ENCODE measurements at places on chromosomes 13 and 19. TPM values are rescaled to one million over a fixed set of nuclear protein-coding genes. Genes with fewer than 3 reads are reported as not detected.
A peak's percentile ranks its signal among the peaks of the same experiment; 100 is the strongest.

DNA sequence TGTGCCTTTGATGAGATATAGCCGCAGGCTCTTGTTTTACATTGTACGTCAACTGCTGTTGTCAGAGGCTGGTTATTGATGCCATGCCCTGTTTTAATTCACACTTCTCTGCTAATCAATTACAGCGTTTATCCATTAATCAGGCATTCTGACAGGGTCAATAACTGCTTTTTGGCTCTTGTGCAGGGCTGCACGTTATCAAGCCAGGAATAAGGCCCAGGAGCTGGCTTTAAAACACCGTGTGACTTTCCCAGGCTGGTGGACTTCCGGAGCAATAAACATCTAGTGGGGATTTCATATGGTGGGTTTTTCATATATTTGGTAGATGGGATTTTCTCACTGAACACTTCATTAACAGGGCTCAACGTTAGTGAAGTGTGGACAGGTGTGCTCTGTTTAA, 221.7 kb downstream of the TM9SF2 start:
- H3K36me3 ChIP-seq, result no peaks in the 10 kb centered on the region
- H3K27ac ChIP-seq, result no peak overlapping the region
- no peak overlapping the region for H3K4me3 ChIP-seq
- no peak for DNase-seq
- peaks cover 18% of the 10 kb centered on the region for H3K4me1 ChIP-seq

Gene CCDC169
- 0.48 TPM for total RNA-seq

DNA sequence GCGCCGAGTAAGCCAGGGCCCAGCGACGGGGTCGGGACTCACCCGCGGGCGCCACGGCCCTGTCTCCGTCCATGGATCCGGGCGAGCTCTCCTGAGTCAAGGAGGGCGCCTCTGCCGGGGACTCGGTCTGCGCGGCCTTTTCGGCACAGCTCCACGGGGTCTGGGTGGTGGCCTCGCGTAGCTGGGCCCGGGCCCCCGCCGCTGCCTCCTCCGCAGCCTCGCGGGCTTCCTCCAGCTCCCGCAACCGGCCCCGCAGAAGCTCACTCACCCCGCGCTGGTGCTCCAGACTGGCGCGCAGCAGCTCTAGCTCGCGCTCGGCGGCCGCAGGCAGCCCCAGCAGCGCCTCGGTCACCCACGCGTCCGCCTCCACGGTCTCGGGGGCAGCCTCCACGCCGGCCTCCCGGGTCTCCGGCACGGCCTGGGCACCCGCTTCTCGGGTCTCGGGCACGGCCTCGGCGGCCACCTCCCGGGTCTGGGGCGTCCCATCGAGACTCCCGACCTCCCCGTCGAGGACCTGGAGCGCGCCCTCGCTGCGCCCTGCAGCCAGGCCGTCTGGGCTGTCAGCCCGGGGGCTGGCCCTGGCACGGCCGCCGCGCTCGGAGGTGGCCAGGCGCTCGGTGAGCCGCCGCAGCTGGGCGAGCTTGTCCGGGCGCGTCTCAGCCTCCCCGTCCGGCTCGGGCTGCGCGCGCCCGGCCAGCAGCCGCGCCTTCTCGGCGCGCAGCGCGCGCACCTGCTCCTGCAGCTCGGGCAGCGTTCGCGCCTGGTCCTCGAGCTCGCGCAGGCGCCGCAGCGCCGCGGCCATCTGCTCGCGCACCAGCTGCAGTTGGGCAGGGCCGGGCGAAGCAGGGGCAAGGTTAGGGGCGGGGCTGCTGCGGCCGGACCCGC, 8.4 kb downstream of the KANK3 start:
- no peak overlapping the region for H3K4me3 ChIP-seq
- H3K36me3 ChIP-seq, result no peaks in the 10 kb centered on the region
- H3K4me1 ChIP-seq, result peaks cover 19% of the 10 kb centered on the region
- DNase-seq, result peak; percentile 69
- H3K27ac ChIP-seq, result no peak overlapping the region

DNA sequence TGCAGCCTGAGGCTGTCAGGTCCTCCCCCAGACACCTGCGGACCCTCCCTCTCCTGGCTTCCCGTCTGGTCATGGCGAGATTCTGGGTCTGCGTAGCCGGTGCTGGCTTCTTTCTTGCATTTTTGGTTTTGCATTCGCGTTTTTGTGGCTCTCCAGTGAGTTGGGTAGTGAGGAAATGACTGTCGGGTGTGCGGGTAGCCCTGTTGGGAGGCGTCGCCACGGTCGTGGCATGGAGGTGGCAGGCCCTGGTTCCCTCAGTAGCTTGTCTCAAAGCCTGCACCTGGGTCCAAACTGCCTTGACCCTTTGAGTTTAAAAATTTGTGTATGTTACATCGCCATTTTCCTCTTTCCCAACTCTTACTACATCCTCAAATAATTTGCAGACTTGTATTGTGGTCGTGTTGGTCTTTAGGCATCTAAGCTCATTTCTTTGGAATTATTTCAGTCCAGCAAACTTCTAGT, 344 bp downstream of the NHLRC3 start:
- H3K27ac ChIP-seq, result peak overlapping the region; percentile 96
- no peaks in the 10 kb centered on the region for H3K36me3 ChIP-seq
- H3K27me3 ChIP-seq, result no peaks in the 10 kb centered on the region
- peak; percentile 35 for DNase-seq
- H3K4me3 ChIP-seq, result peak overlapping the region; percentile 97
- H3K4me1 ChIP-seq, result peaks cover 3% of the 10 kb centered on the region

DNA sequence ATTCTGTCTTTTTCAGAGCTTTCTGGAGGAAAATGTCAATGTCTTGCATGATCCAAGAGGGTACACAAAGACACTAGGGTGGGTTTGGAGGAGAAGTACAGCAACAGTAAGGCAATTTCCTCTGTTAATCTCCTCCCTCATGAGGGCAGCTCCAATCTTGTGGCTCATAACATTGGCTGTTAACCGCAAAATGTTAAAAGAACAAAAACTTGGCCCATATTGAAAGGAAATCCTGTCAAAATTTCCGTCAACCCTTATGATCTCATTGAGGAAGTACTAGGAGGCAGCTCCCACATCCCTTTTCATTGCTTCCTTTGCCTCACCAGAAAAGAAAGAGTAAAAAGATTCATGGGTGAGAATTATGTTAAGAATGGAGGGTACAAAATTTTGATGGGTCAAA, 11.6 kb downstream of the OXGR1 start:
- H3K4me3 ChIP-seq, result no peak overlapping the region
- DNase-seq, result no peak
- H3K4me1 ChIP-seq, result peaks cover 11% of the 10 kb centered on the region
- H3K36me3 ChIP-seq, result no peaks in the 10 kb centered on the region
- H3K27me3 ChIP-seq, result no peaks in the 10 kb centered on the region

GRCh38 chr13:43140985-43141384, 117.6 kb downstream of the DNAJC15 start:
- no peak overlapping the region for H3K27ac ChIP-seq
- H3K36me3 ChIP-seq, result no peaks in the 10 kb centered on the region
- no peak for DNase-seq
- H3K27me3 ChIP-seq, result no peaks in the 10 kb centered on the region
- no peaks in the 10 kb centered on the region for H3K4me1 ChIP-seq

GRCh38 chr19:35717665-35718344, at the start of gene KMT2B:
Gene KMT2B, plus strand, starts transcription at chr19:35718003. Its CDS starts 16 bp downstream, at chr19:35718019.
- no peaks in the 10 kb centered on the region for H3K27me3 ChIP-seq
- no peaks in the 10 kb centered on the region for H3K36me3 ChIP-seq
- H3K4me1 ChIP-seq, result peaks cover 19% of the 10 kb centered on the region

Gene ARHGAP33
- total RNA-seq, result 70.3 TPM

DNA sequence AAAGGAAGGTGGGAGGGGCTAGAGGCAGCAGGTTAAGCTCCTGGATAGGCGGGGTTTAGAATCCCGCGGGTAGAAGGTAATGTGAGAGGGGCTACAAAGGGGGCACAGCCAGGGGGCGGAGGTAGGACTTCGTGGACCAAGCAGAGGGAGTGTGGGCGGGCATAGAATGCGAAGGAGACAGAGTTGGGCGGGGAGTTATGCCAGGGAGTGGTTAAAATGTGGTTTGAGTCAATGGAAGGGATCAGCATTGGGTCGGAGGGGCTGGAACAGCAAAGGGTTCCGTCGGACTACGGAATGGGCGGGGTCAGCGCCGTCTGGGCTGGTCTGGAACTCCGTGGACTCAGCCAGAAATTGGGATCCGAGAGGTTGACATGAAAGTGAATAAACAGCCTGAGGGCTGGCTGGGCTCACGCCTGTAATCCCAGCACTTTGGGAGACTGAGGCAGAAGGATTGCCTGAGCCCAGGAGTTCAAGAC, 3.0 kb downstream of the LTBP4 start:
- H3K36me3 ChIP-seq, result no peaks in the 10 kb centered on the region
- H3K4me3 ChIP-seq, result no peak overlapping the region
- H3K27me3 ChIP-seq, result peaks cover 24% of the 10 kb centered on the region
- peak overlapping the region; percentile 91 for H3K27ac ChIP-seq
- DNase-seq, result no peak

- no peaks in the 10 kb centered on the region for H3K4me1 ChIP-seq
- no peak overlapping the region for H3K4me3 ChIP-seq
- no peaks in the 10 kb centered on the region for H3K36me3 ChIP-seq
- no peak for DNase-seq
- H3K27me3 ChIP-seq, result no peaks in the 10 kb centered on the region
Observed at GRCh38 chr13:41199079-41199478, 4.7 kb upstream of the KBTBD7 start.

DNA sequence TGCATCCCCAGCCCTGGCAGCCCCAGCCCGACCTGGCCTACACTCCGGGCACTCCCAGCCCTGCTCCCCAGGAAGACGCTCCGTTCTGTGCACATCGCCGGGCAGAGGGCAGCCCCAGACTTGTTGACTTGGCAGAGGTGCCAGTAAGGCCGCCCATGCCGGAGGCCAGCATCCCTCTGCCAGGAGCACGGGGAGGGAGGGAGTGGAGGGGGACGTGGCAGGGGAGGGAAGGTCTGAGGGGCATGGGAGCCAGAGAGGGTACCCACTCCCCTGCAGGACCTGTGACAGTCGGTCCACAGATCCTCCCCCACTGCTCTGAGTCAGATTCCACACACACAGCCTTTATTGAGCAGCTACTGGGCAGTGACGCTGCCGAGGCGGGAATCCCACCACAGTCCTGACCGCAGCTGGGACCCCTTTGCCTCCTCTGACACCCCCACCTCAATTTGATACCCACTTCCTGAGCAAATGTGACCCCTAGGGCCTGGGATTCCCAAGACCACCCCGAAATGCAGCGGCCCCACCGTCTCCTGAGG, 1.9 kb upstream of the NKPD1 start:
- H3K27ac ChIP-seq, result no peak overlapping the region
- H3K4me3 ChIP-seq, result no peak overlapping the region
- peaks cover 41% of the 10 kb centered on the region for H3K27me3 ChIP-seq
- DNase-seq, result no peak

- peak overlapping the region; percentile 65 for H3K27ac ChIP-seq
- H3K36me3 ChIP-seq, result no peaks in the 10 kb centered on the region
- no peaks in the 10 kb centered on the region for H3K27me3 ChIP-seq
- H3K4me3 ChIP-seq, result no peak overlapping the region
- DNase-seq, result no peak
Observed at GRCh38 chr13:27151798-27152599, 19.6 kb downstream of the USP12 start.
